Ovary (tissue), 10 donors: ENCODE measurements at places on chromosomes 2 and 18.

- DNase-seq: no peak
Observed at GRCh38 chr2:53378791-53379190, 388.8 kb upstream of the CHAC2 start.

GRCh38 chr2:176496761-176497160 is 227.5 kb downstream of the MTX2 start:
- no peak for DNase-seq

DNA sequence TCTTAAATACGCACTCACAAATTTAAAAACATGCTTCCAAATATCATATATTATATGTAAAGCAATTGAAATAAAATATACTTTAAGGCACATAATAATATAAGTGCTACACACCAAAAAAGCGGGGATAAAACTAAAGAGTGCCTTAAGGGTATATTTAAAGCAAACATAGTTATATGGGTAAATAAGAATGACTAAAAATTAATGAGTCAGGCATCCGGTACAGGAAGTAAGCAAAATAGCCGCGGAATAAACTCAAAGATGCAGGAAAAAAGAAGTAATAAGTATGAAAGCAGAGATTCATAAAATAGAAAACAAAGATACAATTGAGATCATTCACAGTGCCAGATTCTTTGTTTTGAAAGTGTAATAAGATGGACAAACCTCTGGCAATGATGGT is 503.5 kb upstream of the SOX11 start:
- no peak for DNase-seq

DNA sequence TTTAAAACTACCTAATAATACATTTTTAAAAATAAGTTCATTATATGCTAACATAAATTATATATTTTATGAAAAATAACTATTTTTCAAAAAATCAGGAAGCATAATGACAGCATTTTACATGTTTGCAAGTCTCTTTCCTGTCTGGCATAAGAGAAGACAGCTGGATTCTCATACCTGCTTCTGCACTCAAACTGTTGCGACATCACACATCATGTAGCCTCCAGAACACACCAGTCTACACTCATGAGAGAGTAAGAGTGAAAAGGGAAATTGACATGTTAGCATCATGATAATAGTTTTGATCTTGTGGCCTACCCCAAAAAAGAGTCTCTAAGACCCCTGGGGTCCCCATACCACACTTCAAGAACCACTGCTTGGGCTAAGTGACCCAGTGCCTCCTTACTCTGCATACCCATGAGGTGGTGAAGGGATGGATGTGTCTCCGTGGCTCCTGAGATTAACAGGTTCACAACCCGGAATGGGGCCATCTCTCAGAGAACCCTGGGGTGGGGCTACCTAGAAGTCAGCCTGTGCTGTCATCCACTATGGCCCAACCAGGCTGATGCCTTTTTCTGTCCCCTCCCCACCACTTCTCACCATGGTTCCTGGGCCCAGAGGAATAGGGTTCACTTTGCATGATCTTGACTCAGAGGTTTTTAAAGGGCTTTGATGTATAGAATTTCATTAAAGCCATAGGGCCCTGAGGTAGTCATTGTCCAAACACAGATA is 102.6 kb upstream of the DAPL1 start:
- DNase-seq: no peak

DNA sequence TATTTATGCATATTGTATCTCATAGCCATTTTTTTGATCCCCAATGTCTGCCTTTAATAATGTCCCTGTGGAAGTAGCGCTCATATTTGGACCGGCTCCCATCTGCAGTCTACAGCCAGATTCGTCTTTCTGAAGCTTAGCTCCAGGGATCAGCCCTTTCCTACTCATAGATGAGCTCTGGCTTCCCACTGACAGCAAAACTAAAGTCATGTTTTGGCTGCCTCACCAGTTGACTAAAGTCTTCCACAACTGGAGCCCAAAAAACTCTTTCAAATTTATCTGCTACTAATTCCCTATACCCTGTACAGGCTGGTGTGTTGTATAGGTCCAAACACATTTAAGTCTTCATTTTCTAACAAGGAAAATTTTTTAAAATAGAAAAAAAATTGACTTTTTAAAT is 294.2 kb upstream of the HNMT start:
- DNase-seq: no peak

GRCh38 chr2:61721382-61721781 is 132.5 kb downstream of the FAM161A start:
- DNase-seq: no peak
